Gastroesophageal sphincter (tissue), 4 donors: ENCODE measurements at places on chromosomes 12 and 14.

GRCh38 chr14:32202491-32202997, 525 bp downstream of the RNU6-8 start:
- ATAC-seq = no peak

DNA sequence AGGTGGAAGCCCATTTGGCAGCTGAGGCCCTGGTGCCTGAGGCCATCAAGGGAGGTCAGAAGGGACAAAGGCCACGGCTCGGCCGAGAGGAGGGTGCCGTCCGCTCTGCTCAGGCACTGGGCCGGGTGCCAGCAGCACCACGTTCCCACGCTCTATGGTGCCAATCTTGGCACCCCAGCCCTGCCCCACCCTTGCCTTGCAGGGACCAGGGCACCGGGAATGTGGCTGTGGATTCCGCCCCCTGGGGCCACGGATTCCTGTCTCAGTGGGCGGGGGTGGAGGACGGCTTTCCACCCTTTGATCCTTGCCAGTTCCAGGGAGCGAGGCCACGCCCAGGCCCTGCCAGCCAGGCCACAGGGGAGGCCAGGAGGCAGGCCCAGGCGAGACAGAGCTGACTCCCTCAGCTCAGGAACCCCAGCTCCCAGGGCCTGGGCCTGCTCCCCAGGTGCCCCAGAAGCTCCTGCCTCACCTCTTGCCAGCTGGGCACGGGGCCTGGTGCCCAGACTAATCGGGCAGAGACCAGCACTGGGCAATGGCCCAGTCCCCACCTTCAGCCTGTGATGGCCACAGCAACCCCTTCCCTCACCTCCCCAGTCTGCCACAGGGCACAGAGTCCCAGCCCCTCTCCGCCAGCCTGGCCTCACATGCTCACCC, 26.4 kb upstream of the GPR132 start:
- peak; percentile 38 for ATAC-seq

- no peak for ATAC-seq
Measured at GRCh38 chr12:91910871-91911388, 234.7 kb downstream of the BTG1 start.

GRCh38 chr12:46087916-46088439, 97.6 kb upstream of the SCAF11 start:
- ATAC-seq = no peak

- ATAC-seq = no peak
Measured at GRCh38 chr12:96308881-96309280, 91.4 kb downstream of the CDK17 start.

- no peak for ATAC-seq
Measured at GRCh38 chr12:64655141-64655540, 44.8 kb downstream of the RASSF3 start.

DNA sequence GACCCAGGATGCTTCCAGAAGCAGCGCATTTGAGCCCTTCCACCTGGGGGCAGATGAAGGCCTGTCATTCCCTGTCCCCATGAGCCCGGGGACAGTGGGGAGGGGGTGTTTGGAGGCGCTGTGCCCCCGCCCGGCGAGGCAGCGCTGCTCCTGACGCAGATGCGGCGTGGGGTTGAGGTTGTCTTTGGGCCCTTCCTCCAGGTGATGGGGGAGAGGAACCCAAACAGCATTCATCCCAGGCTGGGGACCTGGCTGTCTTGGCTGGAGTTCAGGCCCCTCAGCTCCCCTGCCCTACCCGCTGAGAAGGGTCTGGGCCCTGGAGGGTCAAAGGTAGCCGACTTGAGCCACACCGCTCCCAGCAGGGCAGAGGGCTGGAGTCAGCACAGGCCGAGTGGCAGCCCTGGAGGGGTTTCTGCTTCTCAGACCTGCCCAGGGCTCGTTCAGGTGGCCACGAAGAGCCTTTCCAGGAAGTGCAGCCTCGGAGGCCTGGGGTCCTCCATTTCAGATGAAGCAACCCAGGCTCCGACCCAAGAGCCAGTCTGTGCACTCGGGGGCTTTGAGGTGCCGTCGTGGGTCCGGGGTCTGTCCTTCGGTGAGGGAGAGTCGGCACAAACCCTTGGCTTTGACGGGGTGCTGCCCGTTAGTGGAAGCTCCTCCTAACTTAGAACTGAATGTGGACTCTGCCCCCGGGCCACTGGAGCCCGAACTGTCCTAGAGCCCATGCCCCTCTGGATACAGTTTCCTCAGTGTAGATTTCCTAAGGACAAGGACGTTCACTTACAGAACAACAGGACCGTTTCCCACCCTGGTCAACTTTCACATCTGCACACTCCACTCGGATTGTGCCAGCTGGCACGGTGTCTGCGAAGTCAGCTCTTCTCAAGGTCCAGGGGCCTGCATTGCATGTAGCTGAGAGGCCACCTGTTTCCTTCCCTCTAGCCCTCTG, 16.1 kb downstream of the ACADS start:
- ATAC-seq = peak; percentile 32

GRCh38 chr14:75579882-75580281, 1.5 kb downstream of the FLVCR2 start:
- no peak for ATAC-seq

- ATAC-seq = no peak
Measured at GRCh38 chr12:63206909-63207308, 55.9 kb upstream of the AVPR1A start.

DNA sequence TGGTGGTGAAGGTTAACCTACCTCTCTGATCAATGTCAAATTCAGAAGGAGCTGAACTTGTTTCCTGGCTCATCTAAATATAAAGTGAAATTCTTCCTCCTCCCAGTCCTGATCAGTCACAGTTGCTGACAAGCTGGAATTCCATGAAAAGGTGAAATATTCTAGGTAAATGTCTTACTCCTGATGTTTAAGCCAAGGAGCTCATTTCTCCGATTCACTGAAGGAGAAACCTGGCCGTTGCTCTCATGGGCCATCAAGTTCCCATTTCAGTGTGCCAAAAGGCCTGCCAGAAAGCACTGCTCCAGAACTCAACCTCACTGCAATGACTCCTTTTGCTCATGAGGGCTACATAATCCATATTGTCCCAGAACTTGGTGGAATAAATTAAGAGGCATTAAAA, 707.5 kb downstream of the GALC start:
- no peak for ATAC-seq

GRCh38 chr14:22847661-22848341, 11.4 kb downstream of the MMP14 start:
- no peak for ATAC-seq

GRCh38 chr12:6532051-6532926, 2.0 kb upstream of the GAPDH start:
- peak; percentile 17 for ATAC-seq

- no peak for ATAC-seq
Measured at GRCh38 chr14:53999061-53999488, 42.5 kb upstream of the BMP4 start.

DNA sequence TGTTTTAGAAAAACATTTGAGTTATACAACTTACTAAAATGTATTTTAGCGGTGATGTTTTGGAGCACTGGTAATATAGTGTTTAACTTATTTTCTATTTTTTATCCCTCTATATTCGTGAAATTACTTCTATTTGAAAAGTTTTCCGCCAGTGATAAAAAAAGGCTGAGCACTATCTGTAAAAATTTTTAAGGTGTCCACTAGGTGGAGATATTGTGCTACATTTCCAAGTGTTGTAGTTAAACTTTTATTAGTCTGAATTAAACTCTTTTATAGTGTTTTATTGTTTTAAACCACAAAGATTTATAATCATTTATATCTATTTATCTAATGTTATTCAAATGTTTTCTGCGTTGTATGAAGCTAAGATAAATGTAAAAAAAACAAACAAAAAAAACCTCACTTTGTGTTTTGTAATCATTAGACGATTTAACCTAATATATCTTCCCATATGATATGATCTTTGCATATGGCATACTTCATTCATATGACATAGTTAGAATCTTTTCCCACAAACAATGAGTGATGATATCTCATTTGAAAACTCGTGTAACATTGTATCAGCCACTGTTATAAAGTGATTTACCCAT, 11.8 kb downstream of the ALG10B start:
- ATAC-seq = no peak

GRCh38 chr12:101935890-101936746, 58.7 kb downstream of the DRAM1 start:
- ATAC-seq = peak; percentile 83

DNA sequence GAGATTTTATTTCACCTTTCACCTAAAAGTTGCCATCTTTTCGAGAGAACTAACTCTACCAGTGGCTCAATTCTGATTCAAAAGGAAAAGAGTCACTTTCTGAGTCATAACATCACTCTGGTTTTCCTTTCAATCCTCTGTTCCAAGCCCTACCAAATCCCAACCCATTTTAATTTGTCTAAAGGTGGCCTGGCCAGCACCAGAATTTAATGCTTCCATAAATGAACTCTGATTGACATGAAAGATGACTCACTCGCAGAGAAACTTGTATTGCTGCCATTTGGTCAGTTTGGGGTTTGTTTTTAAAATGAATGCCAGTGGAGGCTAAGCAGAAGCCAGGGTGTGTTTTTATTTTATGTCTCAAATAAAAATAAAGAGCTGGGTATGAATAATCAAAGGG, 117.4 kb upstream of the SOX5 start:
- ATAC-seq = no peak

GRCh38 chr14:43803076-43803689, 703.9 kb downstream of the FSCB start:
- no peak for ATAC-seq

GRCh38 chr14:95577067-95577800, 42.4 kb downstream of the GLRX5 start:
- no peak for ATAC-seq

- no peak for ATAC-seq
Measured at GRCh38 chr12:107469011-107469410, 216.6 kb upstream of the PWP1 start.
